ENCODE measurements at places on chromosomes 1 and 21.

- DNase-seq: no peak
Measured at GRCh38 chr1:207918581-207918980, 7.7 kb upstream of the CD34 start.

GRCh38 chr1:115429241-115429640 lies 91.2 kb upstream of the NGF start:
- no peak for DNase-seq

GRCh38 chr1:108961198-108961597 lies 2.1 kb downstream of the CLCC1 start:
- DNase-seq: no peak

DNA sequence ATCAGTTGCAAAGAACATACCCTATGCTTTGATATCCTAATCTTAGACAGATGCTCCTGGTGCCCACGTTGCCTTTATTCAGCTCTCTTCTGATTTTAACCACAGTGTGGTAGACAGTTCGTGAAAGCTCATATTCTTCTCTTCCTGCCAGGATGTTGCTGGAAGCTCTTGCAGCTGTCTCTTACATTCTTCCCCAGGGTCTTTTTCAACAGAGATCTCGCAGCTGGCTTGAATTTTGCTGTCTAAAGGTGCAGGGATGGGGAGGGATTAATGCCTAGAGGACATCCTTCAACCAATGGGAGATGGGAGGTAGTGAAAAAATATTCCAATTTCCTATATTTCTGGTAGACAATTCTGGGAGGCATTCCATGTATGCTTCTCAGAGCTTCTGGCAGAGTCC lies 150.0 kb upstream of the APP start:
- DNase-seq: no peak

DNA sequence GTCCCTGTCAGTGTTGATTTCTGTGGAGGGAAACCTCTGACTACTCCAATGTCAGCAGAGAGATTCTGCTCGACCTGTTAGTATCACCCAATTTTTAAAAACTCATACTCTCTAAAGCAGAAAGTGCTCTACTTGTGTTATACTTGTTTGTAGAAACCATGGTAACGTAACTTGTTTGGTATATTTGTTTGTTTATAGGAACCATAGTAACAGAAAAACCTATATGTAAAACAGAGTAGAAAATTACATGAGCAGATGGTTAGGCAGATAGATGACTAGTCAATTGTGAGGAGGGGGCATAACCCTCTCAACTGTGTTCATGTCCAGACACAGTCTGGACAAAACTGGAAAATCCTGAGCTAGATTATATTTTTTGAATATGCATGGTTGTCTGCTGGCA lies 6.7 kb downstream of the TRIM45 start:
- peak; percentile 56 for DNase-seq

GRCh38 chr1:21496886-21497285 lies 12.3 kb upstream of the ALPL start:
- DNase-seq: no peak

GRCh38 chr1:166952002-166952746 lies 23.2 kb downstream of the ILDR2 start:
- no peak for DNase-seq

DNA sequence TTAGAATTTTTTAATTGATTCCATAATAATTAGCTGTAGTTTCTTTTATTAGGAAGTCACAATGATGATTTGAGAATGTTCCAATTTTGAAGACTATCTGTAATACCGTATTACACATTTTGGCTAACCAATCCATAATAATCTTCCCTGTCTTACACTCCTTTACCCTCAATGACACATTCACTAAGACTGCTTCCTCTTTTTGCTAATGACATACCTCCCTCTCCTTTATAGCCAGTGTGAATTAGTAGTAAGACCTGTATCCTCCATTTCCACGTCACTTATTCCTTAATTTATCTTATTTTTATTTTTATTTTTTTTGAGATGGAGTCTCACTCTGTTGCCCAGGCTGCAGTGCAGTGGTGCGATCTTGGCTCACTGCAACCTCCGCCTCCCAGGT lies 10.1 kb downstream of the KDM1A start:
- DNase-seq: no peak

GRCh38 chr1:227482023-227482299 lies 81.4 kb upstream of the ZNF678 start:
- DNase-seq: no peak

DNA sequence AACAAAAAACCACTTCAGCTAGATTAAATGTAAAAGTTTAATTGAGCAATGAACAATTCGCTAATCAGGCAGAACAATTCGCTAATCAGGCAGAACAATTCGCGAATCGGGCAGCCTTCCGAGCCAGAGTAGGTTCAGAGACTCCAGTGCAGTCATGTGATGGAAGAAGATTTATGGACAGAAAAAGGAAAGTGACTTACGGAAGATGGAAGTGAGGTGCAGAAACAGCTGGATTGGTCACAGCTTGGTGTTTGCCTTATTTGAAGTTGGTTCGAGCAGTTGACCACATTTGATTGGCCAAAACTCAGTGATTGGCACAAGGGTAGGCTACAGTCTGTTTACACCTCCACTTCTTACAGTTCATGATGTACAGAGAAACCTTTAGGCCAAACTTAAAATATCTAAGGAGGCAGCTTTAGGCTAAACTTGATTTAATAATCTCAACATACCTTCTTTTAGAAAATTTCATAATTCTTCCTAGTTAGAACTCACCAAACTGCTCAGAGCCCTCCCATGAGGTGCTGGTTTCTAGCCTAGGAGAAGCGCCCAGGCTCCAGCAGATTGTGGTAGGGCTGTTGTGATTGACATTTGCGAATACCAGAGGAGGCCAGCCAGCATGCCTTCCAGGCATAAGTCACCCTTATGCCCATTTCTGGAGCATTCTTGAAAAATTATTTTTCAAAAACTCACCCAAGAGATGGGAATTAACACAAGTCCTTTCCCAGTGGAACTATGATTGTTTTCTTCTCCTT lies 22.8 kb upstream of the KCNC4 start:
- DNase-seq: peak; percentile 19

GRCh38 chr1:19765623-19766022 lies 34.1 kb downstream of the TMCO4 start:
- no peak for DNase-seq

- no peak for DNase-seq
Measured at GRCh38 chr1:193123751-193124150, 1.9 kb downstream of the CDC73 start.

DNA sequence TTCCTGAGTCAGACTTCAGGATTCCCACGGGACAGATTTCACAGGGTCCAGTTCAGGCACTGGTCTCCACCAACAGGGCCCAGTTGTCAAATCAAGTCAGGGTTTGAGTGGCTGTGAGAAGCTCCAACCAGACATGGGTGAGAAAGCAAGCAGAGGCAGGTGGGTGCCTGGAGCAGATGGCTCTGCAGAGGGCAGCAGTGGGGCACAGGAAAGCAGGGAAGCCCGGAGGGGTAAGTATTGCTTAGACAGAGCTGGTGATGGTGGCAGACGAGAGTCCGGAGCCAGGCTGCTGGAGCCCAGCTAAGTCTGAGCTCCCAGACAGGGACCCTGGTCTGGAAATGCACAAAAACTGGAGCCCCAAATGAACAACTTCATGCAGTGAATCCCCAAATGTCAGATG lies 40.4 kb downstream of the RIMS3 start:
- DNase-seq: peak; percentile 28

DNA sequence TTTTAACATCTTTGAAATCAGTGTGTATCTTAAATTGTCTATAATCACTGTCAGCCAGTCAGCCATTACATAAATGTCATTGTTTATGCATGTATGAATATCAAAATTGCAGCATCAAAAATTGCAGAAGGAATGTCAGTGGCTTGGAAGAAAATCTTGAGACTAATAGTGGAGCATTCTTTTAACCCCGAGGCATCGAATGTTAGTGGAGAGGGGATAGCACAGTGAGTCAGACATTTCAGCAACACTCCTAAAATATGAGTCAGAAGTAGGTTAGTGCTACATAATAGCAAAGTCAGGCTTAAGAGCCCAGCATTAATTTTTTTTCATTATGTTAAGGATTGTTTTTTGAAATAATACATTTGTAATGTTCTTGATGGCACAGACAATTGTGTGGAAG lies 45.5 kb downstream of the SNRPE start:
- no peak for DNase-seq

GRCh38 chr21:26977746-26978145 lies 10.9 kb upstream of the ADAMTS5 start:
- DNase-seq: no peak

DNA sequence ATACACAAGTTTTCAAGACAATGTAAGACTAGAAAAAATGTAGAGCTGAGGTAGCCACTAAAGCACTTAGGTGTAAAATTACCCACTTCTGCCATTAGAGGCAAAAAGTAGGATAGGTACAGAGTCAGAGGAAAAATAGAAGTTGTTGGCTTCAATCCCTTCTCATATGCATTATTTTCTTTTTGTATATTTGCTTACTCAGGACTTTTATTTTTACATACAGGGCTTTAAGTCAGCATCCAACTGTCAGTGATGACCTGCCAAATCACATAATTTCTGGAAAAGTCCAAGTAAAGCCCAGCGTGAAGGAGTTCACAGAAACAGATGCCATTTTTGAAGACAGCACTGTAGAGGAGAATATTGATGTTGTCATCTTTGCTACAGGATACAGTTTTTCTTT lies 211.0 kb upstream of the POGK start:
- no peak for DNase-seq

- DNase-seq: no peak
Measured at GRCh38 chr1:244953901-244954300, 89.6 kb upstream of the HNRNPU start.

DNA sequence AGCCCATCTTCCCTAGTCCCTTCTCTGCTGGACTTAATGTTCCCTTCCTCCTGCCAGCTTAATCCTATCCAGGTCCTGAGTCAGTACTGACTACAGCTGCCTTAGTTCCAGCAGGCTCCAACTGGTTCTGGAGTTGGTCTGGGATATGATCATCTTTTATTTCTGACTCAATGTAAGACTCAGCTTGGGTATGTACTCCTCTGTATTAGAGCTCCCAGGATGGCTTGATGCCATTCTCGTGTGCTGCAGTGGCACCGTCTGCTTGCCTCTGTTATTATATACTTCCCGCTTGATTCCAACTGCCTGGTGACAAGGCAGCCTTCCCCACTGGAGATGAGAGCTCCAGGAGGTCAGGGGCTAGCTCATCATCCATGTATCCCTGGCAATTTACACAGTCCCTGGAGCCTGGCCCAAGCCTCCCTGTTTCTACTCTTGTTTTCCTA lies 164.4 kb upstream of the DPT start:
- no peak for DNase-seq

- DNase-seq: no peak
Measured at GRCh38 chr1:233707880-233708815, 94.2 kb downstream of the KCNK1 start.

DNA sequence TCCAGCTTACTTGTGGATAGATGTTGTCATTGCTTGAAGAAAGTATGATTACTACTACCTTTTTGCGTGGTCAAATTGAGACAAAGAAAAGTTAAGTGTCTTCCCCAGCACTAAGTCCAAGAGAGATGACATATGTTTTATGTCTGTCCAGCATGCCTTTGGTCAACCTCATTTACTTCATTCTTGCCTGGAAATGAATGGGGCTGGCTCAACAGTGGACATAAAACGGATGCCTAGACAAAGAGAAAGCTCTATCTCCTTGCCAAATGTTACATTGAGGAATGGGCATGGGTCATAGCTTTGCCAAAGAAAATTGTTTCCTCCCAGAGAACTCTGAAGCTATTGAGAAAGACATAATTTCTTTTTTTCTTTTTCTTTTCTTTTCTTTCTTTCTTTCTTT lies 82.4 kb upstream of the PLPPR4 start:
- no peak for DNase-seq

GRCh38 chr1:109259674-109260557 lies 10.6 kb downstream of the CELSR2 start:
- DNase-seq: no peak

- DNase-seq: no peak
Measured at GRCh38 chr1:86750530-86750929, 46.2 kb downstream of the SH3GLB1 start.

GRCh38 chr1:192703283-192704206 lies 67.6 kb downstream of the RGS13 start:
- DNase-seq: no peak

- no peak for DNase-seq
Measured at GRCh38 chr1:29324771-29325351, 88.5 kb downstream of the PTPRU start.

DNA sequence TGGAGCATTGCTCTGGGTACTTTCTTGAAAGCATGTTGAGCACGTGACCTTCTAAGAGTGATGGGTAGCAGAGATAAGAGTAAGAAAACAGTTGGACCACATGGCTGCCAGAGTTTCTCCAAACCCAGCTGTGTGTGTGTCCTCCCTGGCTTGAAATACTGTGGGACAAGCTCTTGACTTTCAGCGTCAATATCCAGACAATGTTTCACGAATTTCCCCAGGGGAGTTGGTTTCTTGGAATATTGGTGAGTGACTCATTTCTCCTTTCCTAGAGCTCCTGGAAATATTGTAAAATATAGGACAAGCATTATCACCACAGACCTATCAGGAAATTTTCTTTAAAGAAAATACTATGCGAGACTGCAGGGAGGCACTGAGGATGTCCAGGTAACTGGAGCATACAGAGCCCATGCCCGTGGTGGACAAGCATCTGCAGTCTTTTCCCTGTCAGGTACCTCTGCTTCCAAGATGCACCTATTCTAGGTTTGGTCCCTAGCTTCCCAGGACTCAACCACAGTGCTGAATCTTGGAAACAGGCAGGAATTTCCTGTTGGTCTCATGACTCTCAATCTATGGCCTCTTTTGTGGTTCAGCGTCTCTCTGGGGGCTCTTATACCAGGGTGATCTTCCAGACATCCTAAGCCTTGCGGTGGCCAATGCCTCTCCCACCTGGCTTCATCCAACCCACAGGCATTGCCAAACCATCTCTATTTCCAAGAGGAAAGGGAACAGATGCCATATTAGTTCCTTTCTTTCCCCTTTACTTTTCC lies 67.4 kb downstream of the KCNJ6 start:
- no peak for DNase-seq

DNA sequence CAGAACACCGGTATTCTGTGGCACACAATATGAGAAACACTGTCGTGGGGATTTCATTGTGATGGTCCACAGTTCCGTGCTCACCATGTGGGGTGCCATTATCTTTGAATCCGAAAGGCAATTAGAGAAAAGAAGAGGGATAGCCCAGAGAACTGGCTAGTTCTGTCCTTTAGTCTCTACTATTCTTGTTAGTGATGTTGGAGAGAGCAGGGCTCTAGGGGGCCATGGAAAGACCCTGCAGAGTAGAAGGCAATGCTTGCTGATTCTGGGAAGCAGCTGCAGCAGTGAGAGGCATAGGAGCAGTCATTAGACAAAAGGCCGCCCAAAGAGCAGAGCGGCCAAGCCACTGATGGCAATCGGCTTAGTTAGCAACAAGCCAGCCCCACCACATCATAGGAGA lies 146.3 kb downstream of the TSEN15 start:
- no peak for DNase-seq
